A549 treated with DMSO at 1 μM for 4 hours (cell line): ENCODE measurements at places on chromosomes 3 and 15. TPM values are rescaled to one million over a fixed set of nuclear protein-coding genes. Genes with fewer than 3 reads are reported as not detected.

The TPRG1 gene
- total RNA-seq: 0.14 to 0.55 TPM (median 0.24 TPM) in 5 replicates

The ARF4 gene
- total RNA-seq: 174 to 198 TPM (median 181 TPM) in 5 replicates

The MB21D2 gene
- total RNA-seq: 5.5 to 6.7 TPM (median 5.7 TPM) in 5 replicates

The FOXL2NB gene
- 0.90 to 1.5 TPM (median 1.3 TPM) in 5 replicates for total RNA-seq

The CYP8B1 gene
- not detected in 5 replicates for total RNA-seq

The SENP5 gene
- total RNA-seq: 6.3 to 8.9 TPM (median 7.4 TPM) in 5 replicates

The SLC22A13 gene
- 0.05 to 0.09 TPM in 2 of 5 replicates, not detected in the others for total RNA-seq

The DUOX1 gene
- not detected in 5 replicates for total RNA-seq

The WDR93 gene
- 0.13 to 0.21 TPM (median 0.19 TPM) in 5 replicates for total RNA-seq

The PRSS50 gene
- total RNA-seq: not detected in 5 replicates

The AMT gene
- total RNA-seq: 0.24 to 0.62 TPM (median 0.26 TPM) in 5 replicates

The TGM5 gene
- not detected in 5 replicates for total RNA-seq

The FAM131A gene
- total RNA-seq: 8.9 to 10.6 TPM (median 10.4 TPM) in 5 replicates

The THRB gene
- total RNA-seq: 1.5 to 2.7 TPM (median 1.8 TPM) in 5 replicates

The CHRNA7 gene
- 3.3 to 4.7 TPM (median 4.2 TPM) in 5 replicates for total RNA-seq

The GHSR gene
- total RNA-seq: not detected in 5 replicates

The ANKRD34C gene
- not detected in 5 replicates for total RNA-seq

The UPK1B gene
- 9.5 to 14.2 TPM (median 12.1 TPM) in 5 replicates for total RNA-seq

The HRG gene
- not detected in 5 replicates for total RNA-seq

The HYAL1 gene
- total RNA-seq: 0.28 to 0.45 TPM (median 0.33 TPM) in 5 replicates

The FAM227B gene
- total RNA-seq: 0.76 to 1.3 TPM (median 1.1 TPM) in 5 replicates

The SLC28A2 gene
- not detected in 5 replicates for total RNA-seq

The GOLGA6L7 gene
- total RNA-seq: not detected in 5 replicates

The MEGF11 gene
- 0.11 to 0.74 TPM (median 0.49 TPM) in 5 replicates for total RNA-seq

The MORC1 gene
- total RNA-seq: not detected in 5 replicates

The MFSD1 gene
- 45.0 to 52.0 TPM (median 46.9 TPM) in 5 replicates for total RNA-seq

The SEMA3B gene
- total RNA-seq: 6.7 to 8.1 TPM (median 6.9 TPM) in 5 replicates

The SLC24A5 gene
- total RNA-seq: not detected in 5 replicates

The CD96 gene
- not detected in 5 replicates for total RNA-seq

The OCA2 gene
- 0.07 to 0.39 TPM (median 0.10 TPM) in 5 replicates for total RNA-seq

The RETNLB gene
- total RNA-seq: not detected in 5 replicates

The ILDR1 gene
- total RNA-seq: not detected in 5 replicates

The CCR8 gene
- not detected in 5 replicates for total RNA-seq

The MED12L gene
- 0.30 to 0.72 TPM (median 0.60 TPM) in 5 replicates for total RNA-seq

The SLC22A14 gene
- 0.07 to 0.19 TPM (median 0.08 TPM) in 3 of 5 replicates, not detected in the others for total RNA-seq

The PIGBOS1 gene
- total RNA-seq: 20.6 to 33.5 TPM (median 24.5 TPM) in 5 replicates

The SEMA7A gene
- total RNA-seq: 2.9 to 4.6 TPM (median 3.4 TPM) in 5 replicates

The RTP2 gene
- total RNA-seq: not detected in 5 replicates

The ACSBG1 gene
- 0.20 to 0.48 TPM (median 0.38 TPM) in 5 replicates for total RNA-seq

The GRK7 gene
- 0.02 TPM in 1 of 5 replicates, not detected in the others for total RNA-seq

The SHC4 gene
- total RNA-seq: 0.80 to 1.1 TPM (median 1.0 TPM) in 5 replicates

The P3H2 gene
- 33.5 to 53.7 TPM (median 45.8 TPM) in 5 replicates for total RNA-seq

The RAB6B gene
- total RNA-seq: 1.5 to 2.4 TPM (median 1.7 TPM) in 5 replicates

The PCSK6 gene
- total RNA-seq: 10.9 to 12.5 TPM (median 11.9 TPM) in 5 replicates
